ENCODE measurements at places on chromosomes 3 and 15. TPM values are rescaled to one million over a fixed set of nuclear protein-coding genes. Genes with fewer than 3 reads are reported as not detected.

- no peak overlapping the region for H3K4me3 ChIP-seq
- H3K27ac ChIP-seq = no peak overlapping the region
- H3K36me3 ChIP-seq = no peaks in the 10 kb centered on the region
- DNase-seq = no peak
- H3K27me3 ChIP-seq = peaks cover 14% of the 10 kb centered on the region
These were observed 53.6 kb upstream of the AP4E1 start for GRCh38 chr15:50854601-50855490.

- H3K36me3 ChIP-seq = peaks cover 25% of the 10 kb centered on the region
- no peak overlapping the region for H3K27ac ChIP-seq
- H3K4me1 ChIP-seq = no peaks in the 10 kb centered on the region
- H3K4me3 ChIP-seq = no peak overlapping the region
These were observed 22.1 kb downstream of the PARL start for GRCh38 chr3:183862610-183863009.

GRCh38 chr15:81869161-81869954 is 176.5 kb downstream of the MEX3B start:
- H3K27me3 ChIP-seq = no peaks in the 10 kb centered on the region
- DNase-seq = no peak
- H3K27ac ChIP-seq = no peak overlapping the region
- H3K36me3 ChIP-seq = no peaks in the 10 kb centered on the region
- no peak overlapping the region for H3K4me3 ChIP-seq

- no peak for DNase-seq
- no peak overlapping the region for H3K4me3 ChIP-seq
- no peaks in the 10 kb centered on the region for H3K27me3 ChIP-seq
- no peaks in the 10 kb centered on the region for H3K36me3 ChIP-seq
- no peaks in the 10 kb centered on the region for H3K4me1 ChIP-seq
These were observed 81.8 kb downstream of the IL20RB start for GRCh38 chr3:137039570-137039969.

Gene ADCY5
- not detected for total RNA-seq

Measured in activated CD4-positive, alpha-beta T cell treated with anti-CD3 and anti-CD28 coated beads, Interleukin-2, amount 10 ng/mL, durations not matched to agents 7 days and 5 days (primary cell).